ENCODE measurements at places on chromosomes 5 and 9.

GRCh38 chr5:146071171-146071570 is 34.2 kb downstream of the PLAC8L1 start:
- no peak for DNase-seq

DNA sequence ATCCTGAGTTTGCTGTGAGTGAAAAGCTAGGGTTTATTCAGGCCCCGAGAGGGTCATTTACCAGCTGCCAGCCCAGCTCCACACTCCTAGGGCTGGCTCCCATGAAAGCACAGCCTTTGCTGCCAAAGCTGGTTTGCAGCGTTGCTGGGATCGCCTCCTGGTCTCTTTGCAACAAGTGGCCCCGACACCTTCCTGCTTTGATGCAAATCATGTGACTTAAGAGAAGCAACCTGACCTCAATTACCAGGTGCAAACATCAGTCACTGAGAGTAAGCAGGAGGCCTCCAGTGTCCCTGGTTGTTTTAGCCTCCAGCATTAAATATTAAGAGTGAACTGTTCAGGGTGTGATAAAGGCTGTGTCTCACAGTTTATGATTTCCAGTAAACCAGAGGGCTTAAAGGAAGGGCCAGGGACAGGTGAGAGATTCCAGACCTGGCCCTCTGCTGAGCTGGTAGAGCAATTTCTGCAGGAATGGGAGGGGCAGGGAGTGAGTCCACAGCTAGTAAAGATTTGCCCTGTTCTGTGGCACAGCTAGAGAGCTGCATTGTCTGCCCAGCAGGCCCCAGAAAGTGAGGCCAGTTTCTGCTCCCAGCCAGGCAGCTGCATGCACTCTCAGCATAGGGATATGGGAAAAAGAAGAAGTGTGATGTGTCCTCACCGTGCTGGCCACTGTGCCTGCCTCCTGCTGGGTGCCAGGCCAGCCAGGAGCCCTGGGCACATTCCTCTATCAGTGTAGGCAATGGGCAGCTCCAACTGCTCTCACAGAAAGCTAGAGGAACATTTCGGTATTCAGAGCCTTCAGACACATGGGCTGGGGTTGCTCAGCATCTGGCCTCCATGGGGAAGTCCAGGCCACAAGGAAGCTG is 58.0 kb downstream of the SLC22A5 start:
- DNase-seq: no peak

DNA sequence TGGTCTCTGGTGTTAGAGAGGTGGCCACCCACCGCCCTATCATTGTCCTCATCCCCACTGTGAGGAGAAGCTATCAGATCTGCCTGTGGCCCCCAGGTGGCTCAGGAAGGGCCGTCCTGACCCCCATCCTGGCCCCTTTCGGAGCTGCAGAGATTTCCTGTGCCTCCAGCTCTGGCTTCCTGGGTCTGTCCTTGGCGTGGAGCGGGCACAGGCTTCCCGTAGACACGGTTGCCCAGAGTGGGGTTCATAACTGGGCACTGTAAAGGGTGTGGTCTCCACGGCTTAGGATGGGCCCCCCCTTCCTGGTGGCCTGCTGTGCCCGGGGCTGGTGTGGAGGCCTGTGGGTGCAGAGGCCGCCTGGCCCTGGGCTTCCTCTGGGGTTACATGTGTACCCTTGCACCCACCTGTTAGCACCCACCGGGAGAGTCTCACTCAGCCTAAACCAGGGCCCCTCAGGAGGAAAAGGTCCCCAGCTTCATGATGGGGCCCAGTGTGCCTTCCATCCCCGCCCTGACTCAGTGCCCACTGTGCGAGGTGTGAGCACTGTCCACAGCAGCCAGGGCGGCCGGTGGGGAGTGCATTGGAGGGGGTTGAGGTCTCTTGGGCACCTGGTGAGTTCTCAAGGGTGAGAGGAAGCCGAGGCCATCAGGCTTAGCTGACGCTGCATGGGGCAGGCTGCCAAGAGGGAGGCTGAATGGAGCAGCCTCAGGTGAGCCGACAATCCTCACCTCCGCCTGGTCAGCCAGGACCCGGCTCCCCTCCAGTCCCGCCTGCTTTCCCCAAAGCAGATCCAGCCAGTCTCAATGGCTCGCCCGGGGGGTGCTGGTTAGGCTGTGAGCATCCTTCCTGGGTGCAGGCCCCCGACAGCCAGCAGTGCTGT is 15.3 kb upstream of the AJM1 start:
- DNase-seq: no peak

- DNase-seq: no peak
These were observed 97.5 kb upstream of the RPS23 start for GRCh38 chr5:82375488-82376244.

All from caudate nucleus (tissue), 63 donors.